ENCODE measurements at places on chromosomes 11 and 22. TPM values are rescaled to one million over a fixed set of nuclear protein-coding genes. Genes with fewer than 3 reads are reported as not detected.

- DNase-seq = no peak
These were observed 18.9 kb upstream of the PISD start for GRCh38 chr22:31680861-31681341.

- DNase-seq = no peak
These were observed 17.3 kb upstream of the SYT8 start for GRCh38 chr11:1817511-1817910.

DNA sequence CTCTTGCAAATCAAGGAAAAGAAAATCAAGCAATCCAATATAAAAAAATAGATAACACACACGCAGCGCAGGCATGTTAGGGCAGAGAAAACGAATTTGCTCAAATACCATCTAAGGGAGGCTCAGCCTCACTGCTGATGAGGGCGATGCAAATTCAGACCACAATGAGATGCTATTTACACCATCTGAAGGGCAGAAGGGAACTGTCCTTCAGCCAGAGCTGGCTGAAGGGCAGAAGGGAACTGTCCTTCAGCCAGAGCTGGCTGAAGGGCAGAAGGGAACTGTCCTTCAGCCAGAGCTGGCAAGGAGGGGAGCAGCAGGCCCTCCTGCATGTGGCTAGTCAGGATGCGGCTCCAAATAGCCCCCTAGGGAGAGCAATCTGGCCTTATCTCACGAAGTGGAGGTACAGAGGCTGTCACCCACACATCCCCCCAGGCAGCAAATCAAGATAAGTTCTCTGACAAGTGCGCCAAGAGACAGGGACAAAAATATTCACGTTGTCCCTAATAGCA, 7.6 kb upstream of the SLC39A13 start:
- DNase-seq = no peak

DNA sequence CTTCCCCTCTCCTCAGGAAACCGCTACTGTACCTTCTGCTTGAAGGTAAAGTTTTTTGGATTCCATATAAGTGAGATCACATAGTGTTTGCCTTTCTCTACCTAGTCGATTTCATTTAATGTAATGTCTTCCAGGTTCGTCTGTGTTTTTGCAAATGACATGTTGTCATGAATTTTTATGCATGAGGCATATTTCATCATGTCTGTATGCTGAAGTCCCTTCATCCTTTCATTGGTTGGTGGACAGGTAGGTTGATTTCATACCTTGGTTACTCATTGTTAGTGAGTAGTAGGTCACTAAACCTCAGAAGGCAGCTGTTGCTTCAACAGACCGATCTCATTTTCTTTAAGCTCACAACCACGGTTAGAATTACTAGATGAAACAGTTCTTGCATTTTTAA, 60.3 kb downstream of the LRRC74B start:
- DNase-seq = no peak

The OR52N4 gene
- not detected for total RNA-seq

GRCh38 chr22:44479662-44480061, 18.4 kb downstream of the RTL6 start:
- no peak for DNase-seq

DNA sequence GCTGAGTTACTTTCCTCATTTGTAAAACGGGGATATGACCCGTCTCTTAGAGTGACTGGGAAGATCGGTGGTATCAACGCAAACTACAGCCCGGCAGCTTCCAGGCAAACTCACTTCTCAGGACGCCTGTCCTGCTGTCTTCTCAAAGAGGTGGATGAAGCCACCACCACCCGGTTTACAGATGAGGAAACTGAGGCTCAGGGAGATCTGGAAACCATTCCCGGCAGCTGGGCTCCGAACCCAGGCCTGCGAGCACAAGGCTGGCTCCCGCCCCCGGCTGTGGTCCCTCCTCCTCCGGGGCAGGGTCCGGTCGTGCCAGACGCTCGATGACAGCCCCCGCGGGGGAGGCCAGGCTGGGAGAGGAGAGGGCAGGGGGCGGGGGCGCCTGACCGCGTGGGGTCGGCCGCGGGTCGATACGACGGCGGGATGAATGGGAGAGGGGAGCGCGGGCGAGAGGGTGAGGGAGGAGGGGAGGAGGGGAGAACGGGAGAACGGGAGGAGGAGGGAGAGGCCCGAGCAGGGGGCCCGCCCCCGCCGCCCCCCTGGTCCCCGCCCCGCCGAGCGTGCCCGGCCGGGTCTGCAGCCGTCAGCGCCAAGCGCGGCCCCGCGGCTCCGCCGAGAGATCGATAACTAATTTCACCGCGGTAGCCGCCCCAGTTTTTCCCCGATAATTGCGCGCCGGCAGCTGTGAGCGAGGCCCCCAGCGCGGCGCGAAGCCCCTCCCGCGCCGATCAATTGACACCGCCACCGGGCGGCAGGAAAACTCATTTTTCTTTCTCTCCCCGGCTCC, 14.0 kb downstream of the IGLL1 start:
- no peak for DNase-seq

DNA sequence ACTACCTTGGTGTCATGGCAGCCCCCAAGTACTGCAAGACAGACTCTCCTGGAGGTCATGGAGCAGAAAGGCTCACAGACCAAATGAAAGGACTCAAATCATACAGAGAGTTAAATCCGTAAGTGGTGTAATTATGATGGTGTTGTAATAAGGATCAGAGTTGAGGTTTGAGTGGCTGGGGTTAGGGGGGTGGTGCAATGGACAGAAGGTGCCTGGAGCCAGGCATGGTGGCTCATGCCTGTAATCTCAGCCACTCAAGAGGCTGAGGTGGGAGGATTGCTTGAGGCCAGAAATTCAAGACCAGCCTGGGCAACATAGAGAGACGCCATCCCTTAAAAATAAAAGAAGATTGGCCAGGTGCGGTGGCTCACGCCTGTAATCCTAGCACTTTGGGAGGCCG, 18.7 kb downstream of the ART5 start:
- no peak for DNase-seq

DNA sequence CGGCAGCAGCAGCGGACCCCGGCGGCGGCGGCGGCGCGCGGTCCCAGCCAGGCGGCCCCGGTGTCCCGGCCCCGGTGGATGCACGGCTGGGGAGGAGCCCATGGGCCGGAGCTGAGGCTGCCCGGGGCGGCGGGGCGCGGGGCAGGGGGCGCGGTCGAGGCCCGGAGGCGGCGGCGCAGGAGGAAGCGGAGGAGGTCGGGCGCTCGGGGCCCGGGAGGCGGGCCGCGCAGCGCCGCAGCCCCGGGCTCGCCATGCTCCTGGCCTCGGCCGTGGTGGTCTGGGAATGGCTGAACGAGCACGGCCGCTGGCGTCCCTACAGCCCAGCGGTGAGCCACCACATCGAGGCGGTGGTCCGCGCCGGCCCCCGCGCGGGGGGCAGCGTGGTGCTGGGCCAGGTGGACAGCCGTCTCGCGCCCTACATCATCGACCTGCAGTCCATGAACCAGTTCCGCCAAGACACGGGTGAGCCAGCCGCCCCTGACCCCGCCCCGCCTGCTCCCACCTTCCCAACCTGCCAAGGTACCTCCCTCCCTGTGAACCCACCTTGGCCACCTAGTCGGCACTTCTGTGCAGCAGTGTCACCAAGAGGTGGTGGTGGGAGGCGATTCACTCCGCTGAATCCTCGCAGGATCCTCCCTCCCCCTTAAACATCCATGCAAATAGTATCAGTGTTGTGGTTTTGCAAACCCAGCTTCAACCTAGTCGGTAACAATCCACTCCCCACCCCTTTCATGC, 580 bp downstream of the DTX4 start:
- no peak for DNase-seq

DNA sequence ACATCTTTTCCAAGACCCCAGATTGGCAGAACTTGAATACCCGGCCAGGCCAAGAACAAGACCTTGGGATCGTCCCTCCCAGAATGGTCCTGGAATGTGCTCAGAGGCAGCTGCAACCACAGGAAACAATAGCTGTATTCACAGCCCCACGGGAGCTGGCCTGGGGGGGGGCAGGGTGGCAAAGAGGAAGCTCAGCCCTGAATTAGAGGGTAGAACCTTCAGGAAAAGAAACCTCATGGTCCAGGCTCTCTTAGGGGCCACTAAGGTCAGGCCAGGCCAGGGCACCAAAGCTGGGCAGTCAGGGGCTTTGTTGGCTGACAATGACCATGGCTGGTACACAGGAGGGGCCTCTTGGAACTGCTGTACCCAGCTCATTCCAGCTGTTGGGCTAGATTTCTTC, 17.3 kb downstream of the RPL27A start:
- DNase-seq = no peak

The POU2AF1 gene
- 35.2 TPM for total RNA-seq

The ANKRD49 gene
- total RNA-seq = 20.7 TPM

- DNase-seq = no peak
These were observed 512 bp upstream of the GRIA4 start for GRCh38 chr11:105609341-105609781.
